ENCODE measurements at places on chromosomes 12 and 14.

- no peak for DNase-seq
These were observed 1.7 kb upstream of the DGLUCY start for GRCh38 chr14:91112194-91112593.

DNA sequence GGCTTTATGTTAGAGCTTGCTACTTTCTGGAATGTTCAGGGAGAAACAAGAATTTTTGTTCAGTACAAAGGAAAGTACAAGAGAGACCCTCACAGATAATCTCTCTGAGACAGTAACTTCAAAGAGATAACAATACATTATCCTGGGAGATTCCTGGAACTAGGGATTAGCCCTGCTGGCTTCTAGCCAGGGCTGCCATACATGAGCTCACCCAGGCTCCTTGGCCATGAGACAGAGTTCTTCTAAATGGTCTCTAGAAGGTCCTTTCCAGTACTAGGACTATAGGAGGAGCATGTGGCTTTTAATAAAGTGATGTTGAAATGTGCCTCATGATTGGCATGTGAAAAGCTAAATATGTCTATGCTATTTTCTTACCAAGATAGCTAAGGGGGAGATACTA is 342.5 kb downstream of the EMP1 start:
- DNase-seq: no peak

DNA sequence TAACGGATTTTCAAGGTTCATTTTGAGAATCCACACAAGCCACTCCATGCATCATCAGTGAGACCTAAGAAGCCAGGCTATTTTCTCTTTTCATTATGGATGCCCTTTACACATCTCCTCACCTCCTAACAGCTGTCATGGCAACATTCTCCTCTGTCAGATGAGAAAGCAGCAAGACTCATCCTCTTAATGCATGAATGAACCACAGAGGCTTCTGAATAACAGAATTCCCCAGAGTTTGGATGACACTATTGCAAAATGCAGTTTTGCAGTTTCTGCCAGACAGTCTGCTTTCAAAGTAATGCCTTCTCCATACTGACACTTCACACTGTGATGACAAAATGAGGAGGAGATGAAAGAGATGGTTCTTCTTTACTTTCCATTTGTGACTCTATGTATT is 286.7 kb upstream of the GRIP1 start:
- no peak for DNase-seq

- no peak for DNase-seq
These were observed 24.2 kb upstream of the NEDD1 start for GRCh38 chr12:96882862-96883261.

- DNase-seq: no peak
These were observed 123.5 kb upstream of the CAND1 start for GRCh38 chr12:67145692-67146091.

DNA sequence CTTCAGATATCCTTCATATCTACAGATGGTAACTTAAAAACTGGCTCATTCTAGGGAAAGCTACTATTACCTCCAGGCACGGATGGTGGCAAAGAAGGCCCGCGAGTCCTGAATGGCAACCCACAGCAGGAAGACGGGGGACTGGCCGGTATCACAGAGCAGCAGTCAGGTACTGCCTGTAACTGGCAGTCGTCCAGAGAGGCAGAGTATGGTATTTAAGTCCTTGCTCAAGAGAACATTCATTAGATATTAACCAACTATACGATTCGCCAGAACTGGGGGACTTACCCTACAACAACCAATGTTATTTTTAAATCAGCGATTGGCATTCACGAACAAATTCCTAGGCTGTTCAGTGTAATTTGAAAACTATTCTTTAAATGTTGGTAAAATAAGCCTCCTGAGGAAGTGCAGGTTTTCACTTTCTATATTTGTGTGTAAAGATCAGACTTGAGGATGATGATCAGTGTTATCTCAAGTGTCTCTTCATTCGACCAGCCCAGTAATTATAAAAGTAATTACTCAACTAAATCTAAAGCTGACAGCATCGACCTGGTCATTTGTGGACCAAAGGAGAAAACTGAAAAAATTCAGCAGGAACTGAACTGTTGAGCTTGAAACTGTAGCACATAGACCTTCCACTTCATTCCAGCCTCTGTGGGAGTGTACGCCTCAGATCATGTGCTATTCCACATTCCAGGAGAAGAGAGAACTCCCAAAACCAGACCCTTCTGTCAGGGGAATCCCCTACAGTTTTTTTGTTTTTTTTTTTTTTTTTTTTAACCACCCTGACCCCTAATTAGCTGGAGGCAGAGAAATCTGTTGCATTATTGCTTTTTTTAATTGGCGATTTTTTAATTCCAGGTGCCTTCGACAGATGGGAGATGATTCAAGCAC is 75.6 kb downstream of the ESR2 start:
- DNase-seq: no peak

DNA sequence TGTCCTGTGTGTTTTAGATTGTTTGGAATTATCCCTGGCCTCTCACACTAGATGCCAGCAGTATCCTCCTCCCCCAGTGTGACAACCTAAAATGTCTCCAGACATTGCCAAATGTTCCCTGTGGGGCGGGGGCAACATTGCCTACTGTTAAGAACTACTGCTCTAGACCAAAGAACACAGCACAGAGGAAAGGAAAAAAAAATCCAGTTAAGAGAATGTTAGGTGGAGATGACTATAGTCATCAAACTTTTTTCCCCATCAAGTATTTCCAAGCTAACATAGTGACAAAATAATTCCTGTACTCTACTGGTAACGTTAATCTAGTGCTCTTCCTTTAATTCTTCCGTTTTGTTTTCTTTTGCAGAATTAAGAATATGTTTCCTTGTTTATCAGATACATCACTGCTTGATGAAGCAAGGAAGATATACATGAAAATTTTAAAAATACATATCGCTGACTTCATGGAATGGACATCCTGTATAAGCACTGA is 3.5 kb downstream of the CDKN1B start:
- DNase-seq: no peak

DNA sequence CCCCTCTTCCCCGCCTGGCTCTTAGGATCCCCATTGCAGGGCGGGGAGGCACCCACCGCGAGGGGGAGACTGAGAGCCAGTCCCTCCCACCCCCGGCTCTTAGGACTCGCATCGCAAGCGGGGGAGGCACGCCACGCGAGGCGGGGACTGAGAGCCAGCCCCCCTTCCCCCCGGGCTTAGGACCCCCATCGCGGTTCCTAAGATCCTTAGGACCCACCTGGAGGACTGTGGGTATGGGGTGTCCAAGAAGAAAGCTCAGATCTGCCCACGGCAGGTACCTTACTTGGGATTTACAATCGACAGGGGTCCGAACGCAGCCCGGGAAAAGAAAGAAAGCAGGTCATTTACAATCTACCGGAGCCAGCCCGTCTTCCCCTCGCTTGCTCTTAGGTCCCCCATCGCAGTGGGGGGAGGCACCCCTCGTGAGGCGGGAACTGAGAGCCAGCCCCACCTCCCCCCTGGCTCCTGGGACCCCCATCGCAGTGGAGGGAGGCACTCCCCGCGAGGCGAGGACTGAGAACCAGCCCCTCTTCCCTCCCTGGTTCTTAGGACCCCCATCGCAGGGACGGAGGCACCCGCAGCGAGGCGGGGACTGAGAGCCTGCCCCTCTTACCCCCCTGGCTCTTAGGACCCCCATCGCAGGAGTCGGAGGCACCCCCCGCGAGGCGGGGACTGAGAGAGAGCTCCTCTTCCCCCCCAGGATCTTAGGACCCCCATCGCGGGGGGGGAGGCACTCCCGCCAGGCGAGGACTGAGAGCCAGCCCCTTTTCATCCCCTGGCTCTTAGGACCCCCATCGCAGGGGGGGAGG is 43.7 kb downstream of the DDX11 start:
- peak; percentile 88 for DNase-seq

DNA sequence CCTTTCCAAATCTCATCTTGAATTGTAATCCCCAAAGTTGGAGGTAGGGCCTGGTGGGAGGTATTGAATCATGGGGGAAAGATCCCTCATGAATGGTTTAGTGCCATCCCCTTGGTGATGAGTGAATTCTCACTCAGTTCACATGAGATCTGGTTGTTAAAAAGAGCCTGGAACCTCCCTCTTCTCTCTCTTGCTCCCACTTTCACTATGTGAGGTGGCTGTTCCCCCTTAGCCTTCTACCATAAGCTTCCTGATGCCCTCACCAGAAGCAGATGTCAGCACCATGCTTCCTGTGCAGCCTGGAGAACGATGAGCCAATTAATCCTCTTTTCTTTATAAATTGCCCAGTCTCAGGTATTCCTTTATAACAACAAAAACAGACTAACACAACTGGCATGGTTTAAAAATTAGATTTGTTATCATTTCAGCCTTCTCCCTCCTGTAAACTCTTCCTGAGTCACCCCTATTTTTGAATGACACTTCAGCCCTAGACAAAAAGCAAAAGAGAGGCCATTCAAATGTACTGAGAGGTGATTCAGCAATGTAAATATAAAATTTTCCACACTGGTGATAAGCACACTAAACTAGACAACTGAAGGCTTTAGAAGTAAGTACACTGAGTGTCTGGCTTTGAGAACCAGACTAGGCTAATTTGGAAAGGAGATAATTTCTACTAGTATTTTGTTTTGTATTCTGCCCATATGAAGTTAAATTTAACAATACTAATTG is 212.1 kb upstream of the ABCD2 start:
- DNase-seq: no peak

Measured in NCI-H1105 (cell line).